ENCODE measurements at places on chromosomes 6 and 20.

DNA sequence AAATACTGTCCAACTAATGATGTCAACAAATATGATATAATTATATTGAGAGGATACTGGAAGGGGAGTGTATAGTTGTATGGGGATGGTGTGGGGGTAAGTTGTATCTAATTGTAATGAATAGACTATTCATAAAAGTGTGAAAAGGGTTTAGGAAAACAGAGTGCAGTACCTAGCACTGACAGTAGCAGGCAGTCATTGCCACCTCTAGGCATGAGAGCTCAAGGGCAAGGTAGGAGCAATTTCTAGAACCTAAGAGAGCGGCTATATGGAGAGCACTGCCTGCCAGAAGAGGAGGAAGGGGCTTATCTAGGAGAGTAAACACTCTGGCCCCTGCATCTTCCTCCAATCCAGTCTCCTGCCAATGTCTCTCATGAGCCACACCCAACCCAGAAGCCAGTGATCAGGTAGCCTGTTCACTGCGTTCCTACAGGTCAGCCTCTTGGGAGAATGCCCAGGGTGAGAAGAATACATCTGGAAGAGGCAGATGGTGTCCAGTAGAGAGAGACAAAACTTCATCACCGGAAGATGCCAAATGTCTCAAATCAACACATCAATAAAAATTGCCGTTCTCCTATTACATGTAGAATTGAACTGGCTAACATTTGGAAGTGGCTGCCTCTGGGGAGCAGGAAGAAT is 200.0 kb downstream of the LY86 start:
- DNase-seq = no peak

GRCh38 chr6:169109411-169110220 is 144.0 kb downstream of the THBS2 start:
- no peak for DNase-seq

DNA sequence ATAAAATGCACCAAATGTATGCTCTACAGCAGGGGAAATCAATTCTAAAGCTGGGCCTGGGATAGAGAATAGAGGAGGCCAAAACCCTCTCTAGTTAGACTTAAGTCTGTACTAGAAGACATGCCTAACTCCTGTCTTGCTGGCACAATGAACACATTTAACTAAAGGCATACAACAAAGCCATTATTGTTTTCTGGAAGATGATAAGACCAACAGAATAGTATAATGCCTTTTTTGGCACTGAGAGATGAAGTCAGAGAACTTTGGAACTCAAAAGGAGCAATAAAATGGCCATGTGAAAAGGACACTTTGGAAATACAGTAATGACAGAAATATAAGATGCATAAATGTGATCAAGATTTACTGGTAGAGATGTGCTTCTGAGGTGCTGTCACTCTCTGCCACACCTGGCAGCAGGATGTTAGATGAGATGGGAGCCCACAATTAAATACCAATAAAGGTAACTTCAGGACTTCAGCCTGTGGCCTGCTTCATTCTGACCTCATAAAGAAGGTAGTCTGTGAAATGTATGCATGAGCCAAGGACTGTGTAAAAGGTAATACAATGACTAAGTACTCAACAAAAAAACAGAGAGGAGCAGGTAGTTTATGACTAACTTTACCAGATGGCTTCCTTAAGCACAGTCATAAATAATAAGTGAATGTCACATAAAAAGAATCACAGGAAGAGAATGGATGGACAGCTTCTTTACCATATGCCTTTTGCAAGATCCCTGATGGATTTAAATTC is 333.4 kb downstream of the BCKDHB start:
- no peak for DNase-seq

DNA sequence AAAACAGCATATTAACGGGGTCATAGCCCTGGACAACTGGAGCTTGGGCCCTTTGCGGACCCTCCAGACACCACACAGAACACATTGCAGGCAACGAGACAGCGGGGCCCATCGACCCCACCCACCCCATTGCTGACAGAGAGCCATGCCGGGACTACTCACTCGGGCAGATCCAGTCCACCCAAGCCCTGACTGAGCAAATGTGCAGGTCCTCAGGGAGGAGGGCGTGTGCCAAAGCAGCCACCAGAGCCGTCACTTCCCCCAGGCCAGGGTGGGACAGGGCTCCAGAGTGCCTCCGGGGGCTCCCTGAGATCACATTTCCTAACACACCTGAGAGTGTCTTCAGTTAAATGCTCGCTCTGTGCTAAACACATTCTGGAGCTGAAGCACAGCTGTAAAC is 114.9 kb downstream of the CDH4 start:
- DNase-seq = no peak

- DNase-seq = peak; percentile 70
These were observed 1.0 kb upstream of the NXT1 start for GRCh38 chr20:23349338-23350195.

DNA sequence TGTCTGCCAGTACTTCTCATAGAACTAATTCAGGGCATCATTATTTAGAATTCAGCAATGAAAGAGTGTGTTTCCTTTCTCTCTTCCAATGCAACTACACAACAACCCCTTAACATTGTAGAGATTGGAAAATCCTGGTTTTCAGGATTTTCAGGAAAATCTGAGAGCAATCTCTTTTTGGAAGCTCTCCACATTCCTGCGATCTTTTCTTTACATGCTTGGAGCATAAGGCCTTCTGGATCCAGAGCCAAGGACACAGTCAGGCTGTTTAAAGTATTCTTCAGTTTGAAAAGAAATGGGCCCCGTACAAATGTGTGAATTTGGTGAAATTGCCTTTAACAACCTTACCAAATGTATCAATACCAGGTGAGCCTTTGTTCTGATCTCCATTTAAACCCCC is 469.7 kb downstream of the PKHD1 start:
- no peak for DNase-seq

GRCh38 chr20:24909086-24909780 is 39.8 kb upstream of the CST7 start:
- no peak for DNase-seq

- DNase-seq = no peak
These were observed 1100.6 kb upstream of the CITED2 start for GRCh38 chr6:140475086-140475485.

DNA sequence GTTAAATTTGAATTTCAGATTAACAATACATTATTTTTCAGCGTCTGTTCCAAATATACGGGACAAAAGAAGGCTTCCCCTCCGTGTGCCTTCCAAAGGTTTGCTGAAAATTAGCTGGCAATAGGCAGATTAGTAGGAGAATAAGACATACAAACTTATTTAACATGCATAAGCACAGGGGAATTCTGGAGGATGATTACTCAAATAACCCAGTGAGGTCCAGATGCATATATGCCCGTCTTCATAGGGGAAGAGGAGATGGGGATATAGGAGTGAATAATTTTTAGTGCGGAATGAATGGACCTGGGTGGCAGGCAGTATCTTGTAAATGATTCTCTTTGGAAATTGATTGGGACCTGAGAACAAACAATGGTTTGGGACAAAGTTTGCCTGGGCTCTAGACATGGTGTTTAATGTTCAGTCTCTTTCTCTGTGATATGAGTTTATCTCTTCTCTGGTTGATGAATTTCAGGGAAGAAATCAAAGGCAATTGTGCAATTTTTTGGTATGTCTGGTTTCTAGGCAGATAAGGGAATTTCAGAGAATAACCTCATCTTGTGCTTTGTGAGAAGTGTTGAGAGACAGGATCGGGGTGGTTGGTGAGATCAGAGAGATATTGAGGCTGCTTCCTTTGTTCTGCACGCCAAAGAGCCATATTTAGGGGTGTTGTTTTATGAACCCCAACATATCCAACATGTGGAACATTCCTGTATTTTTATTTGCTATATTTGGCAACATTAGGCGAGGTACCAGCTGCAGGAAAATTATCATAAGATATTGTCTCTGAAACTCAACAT is 63.7 kb downstream of the MKKS start:
- no peak for DNase-seq

GRCh38 chr6:37680668-37681067 is 17.0 kb downstream of the MDGA1 start:
- DNase-seq = no peak

GRCh38 chr6:117371492-117371891 is 54.2 kb downstream of the ROS1 start:
- no peak for DNase-seq

- no peak for DNase-seq
These were observed 240.7 kb downstream of the RNGTT start for GRCh38 chr6:88722686-88723085.

DNA sequence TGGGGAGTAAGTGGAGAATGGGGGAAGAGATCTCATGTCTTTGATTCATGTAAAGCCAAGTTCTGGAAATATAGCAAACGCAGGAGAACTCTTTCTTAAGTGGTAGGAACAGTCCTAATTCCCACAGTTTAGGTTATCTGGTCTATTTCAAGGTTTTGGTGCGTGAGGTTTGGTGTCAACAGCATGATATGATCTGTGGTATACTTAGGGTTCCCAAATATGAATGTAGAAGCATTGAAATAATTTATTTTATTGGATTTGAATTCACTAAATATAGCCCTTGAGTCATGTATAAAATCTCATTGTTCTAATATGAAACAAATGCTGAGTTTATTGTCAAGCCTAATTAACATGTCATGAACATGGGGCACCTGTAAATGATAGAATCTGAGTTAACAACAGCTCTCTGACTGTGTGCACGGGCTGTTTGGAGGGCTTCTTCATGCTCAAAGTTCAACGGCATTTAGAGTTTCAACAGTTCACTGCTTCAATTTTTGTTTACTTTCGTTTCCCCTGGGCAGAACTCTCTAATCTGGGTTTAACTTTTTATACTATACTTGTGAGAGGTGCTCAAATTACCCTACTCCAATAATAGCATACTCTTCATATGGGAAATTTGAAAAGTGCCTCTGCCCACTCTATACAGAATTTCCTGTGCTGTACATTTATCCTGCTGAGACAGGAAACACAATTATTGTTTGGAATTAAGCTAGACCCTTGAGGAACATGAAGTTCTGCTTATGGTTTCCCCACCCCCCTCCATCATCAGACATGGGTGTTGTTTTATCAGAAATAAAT is 236.3 kb upstream of the ZNF217 start:
- no peak for DNase-seq

DNA sequence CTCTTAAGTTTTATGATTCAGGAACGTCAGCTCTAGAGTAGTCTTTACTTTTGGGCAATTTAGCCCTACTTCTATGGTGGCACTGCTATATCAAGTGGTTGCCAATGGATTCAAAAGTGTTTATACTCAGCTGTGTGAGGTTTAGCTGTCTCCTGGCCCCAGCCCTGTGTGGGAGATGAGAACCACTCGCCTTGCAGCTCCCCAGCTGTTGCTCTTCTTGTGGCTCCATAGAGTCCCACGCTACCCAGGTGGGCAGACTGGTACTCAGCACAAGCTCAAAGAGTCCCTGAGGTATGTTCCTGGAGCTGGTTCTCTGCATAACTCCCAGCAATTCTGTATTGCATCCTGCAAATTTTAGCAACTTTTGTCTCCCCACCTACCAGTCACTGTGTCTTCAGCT is 59.6 kb downstream of the C6orf118 start:
- no peak for DNase-seq

DNA sequence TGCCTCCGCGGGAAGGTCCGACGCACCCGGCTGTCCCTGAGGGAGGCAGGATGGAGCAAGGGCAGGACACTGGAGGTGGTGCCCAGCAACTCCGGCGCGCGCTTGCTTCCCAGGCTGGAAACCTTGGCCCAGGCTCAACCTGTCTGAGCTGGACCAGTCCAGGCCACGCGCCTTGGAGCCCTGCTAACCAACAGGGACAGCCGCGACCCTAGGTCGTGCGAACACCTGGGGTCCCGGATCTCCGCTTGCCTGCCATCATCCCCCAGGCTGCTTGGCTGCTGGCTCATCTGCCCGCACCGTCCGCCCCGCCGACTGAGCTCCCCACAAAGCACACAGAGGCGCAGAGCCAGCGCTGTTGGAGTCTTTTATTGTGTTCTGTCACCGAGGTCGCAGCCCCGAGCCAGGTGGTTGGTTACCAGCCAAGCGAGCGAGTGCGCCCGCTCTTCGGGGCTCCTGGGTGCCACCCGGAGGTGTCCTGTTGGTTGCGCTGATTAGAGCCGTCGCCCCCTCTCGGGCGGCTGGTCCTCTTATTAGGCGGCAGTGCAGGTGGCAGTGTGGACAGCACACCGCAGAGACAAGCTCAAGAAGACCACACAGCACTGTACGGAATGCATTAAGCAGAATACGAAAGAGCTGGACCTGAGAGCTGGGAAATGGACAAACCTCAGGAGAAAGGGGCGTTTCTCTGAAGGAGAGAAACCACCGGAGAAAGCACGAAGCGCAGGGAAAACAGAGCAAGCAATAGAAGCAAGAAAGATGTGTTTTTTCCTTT is 3.8 kb downstream of the COL12A1 start:
- no peak for DNase-seq

DNA sequence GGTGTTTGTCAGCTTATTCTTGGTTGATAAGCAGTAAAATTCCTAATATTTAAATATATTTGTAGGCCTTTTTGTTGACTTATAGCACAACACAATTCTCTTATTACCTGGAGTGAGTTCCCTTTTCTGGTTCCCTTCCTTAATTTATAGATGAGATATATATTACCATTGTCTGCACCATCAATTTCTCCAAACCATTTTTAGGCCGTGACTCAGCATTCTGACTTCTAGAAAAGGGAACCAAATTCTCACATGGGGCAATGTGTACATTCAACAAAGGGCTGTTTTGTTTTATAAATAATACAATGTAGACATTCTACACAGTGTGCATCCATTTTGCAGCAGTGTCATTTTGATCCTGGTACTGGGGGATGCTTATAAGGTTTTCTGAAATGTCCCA is 52.8 kb downstream of the NCOA7 start:
- no peak for DNase-seq

- DNase-seq = no peak
These were observed 327.8 kb upstream of the TBX18 start for GRCh38 chr6:85092226-85092625.

GRCh38 chr6:118588626-118589025 is 40.5 kb downstream of the PLN start:
- no peak for DNase-seq

DNA sequence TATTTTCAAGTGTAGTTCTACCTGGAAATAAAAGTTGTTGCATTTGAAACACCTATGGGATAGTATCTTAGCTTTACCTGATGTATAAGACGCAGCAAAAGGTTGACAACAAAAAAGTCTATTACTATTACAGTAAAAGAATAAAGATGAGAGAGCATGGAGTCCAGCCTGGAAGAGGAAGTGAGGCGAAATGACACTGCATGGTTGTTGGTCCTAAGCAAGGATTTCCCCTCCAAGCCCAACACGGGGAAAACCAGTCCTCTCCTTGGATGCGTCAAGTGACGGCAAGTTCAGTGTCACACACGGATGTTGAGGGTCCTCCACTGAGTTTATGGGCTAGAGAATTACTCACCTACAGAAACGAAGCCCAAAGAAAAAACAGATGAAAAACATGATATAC is 51.7 kb downstream of the COL11A2 start:
- DNase-seq = no peak

GRCh38 chr6:70380252-70380651 is 33.1 kb upstream of the FAM135A start:
- DNase-seq = no peak

- DNase-seq = no peak
These were observed 98.9 kb downstream of the PSMG4 start for GRCh38 chr6:3357678-3358077.

- DNase-seq = no peak
These were observed 306.7 kb downstream of the CDH4 start for GRCh38 chr20:61558726-61559125.

GRCh38 chr6:158476389-158476788 is 83.5 kb upstream of the TMEM181 start:
- DNase-seq = no peak

- DNase-seq = no peak
These were observed 38.7 kb downstream of the TRAF3IP2 start for GRCh38 chr6:111566873-111567517.

All from CD4-positive, CD25-positive, alpha-beta regulatory T cell (primary cell).